ENCODE measurements at places on chromosomes 6 and 20. TPM values are rescaled to one million over a fixed set of nuclear protein-coding genes. Genes with fewer than 3 reads are reported as not detected.

CLDN20 gene
- not detected for total RNA-seq

ZSCAN16 gene
- 3.4 TPM for total RNA-seq

AVP gene
- not detected for total RNA-seq

PNPLA1 gene
- total RNA-seq, result not detected

ZFAND3 gene
- total RNA-seq, result 21.1 TPM

TAGAP gene
- 0.07 TPM for total RNA-seq

LPIN3 gene
- 3.7 TPM for total RNA-seq

MUC21 gene
- not detected for total RNA-seq

TOX2 gene
- total RNA-seq, result 31.3 TPM

SLC22A7 gene
- total RNA-seq, result not detected

PDE10A gene
- 6.1 TPM for total RNA-seq

RIMS4 gene
- not detected for total RNA-seq

CEBPB gene
- total RNA-seq, result 17.1 TPM

XKR7 gene
- total RNA-seq, result not detected

CGA gene
- total RNA-seq, result not detected

TRIM10 gene
- not detected for total RNA-seq

MYB gene
- total RNA-seq, result not detected

THBD gene
- total RNA-seq, result 82.9 TPM

SEMG1 gene
- total RNA-seq, result not detected

AGER gene
- 0.59 TPM for total RNA-seq

ACOT13 gene
- total RNA-seq, result 15.6 TPM

POM121L2 gene
- not detected for total RNA-seq

PTK6 gene
- total RNA-seq, result not detected

HLA-DMA gene
- 4.9 TPM for total RNA-seq

All from mammary microvascular endothelial cell (primary cell).